ENCODE measurements at places on chromosomes 4 and X.
A peak's percentile ranks its signal among the peaks of the same experiment; 100 is the strongest.

DNA sequence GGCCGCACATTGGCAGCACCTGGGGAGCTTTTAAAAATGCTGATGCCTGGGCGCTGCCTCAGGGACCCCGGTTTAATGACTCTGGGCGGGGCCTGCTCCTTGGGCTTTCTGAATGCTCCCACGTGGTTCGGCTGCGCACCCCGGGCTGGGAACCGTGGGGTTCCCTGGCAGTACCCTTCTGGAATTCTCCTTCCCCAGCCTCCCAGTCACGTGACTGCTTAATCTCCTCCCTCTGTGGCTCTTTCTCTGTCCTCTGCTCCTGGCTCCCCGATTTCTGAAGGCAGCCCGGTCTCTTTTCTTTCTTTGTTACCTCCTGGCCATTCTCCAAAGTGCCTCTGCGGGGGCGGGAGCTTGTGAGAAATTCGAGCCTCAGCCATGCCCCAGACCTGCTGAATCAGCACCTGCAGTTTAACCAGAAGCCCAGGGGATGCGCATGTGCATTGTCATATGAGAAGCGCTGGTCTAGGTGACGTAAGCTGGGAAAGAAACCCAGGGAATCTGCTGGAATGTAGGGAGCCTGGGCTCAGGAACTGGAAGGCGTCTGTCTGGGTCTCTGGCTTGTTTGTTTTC lies 16.6 kb downstream of the CLCN4 start:
- DNase-seq = peak; percentile 21

DNA sequence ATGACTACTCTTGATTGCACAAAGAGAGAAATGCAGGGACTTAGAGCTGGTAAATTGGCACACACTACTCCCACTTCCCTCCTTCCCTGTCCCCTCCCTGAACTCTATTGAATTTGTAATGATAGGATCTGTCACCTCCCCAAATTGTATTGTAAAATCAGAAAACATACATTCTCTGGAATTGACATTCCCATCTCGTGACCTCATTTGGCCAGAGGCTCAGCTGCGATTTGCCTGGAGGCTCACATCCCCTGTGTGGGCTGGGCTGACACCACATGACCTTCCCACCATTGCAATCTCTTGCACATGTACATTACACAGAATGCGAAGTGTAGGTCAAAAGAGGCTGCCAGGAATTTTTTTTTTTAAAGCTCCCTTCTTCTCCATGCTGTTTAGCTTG lies 172.1 kb downstream of the MID1IP1 start:
- no peak for DNase-seq

- DNase-seq = no peak
Measured at GRCh38 chr4:26558166-26558895, 25.6 kb upstream of the TBC1D19 start.

GRCh38 chrX:55486736-55487135 lies 2.9 kb downstream of the USP51 start:
- no peak for DNase-seq

DNA sequence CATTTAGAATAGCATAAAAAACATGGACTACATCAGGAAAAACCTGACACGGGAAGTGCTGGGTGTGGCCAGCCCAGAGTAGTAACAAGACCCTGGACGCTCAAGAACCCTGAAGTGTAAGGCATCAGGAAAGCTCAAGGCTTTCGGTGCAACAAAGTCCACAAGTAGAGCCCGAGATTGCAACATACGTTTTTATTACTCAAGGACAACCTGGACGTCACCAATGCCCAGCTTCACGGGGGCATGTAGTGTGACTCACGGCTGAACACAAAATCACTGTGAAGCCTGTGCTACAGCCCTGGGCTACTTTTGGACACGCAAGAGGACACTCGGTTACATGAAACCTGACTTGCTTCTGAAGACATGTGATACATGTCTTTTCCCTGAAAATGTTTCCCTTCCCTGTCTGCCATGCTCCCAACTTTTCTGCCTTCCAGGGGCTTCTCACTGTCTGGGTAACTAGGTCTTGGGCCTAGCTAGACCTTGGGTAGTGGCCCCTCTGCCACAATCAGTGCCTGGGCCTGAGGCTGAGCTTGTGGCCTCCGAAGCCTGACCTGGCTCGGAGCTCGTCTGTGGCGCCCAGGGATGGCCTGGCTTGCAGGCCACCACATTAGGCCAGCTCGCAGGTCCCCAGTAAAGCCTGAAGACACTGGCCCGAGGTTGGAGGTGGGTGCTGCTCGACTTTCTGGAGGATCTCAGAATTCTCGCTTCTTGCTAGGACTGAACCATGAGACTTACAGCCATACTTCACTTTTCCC lies 9.2 kb downstream of the IRAK1 start:
- no peak for DNase-seq

GRCh38 chr4:178812866-178813265 lies 1370.6 kb upstream of the AGA start:
- no peak for DNase-seq

DNA sequence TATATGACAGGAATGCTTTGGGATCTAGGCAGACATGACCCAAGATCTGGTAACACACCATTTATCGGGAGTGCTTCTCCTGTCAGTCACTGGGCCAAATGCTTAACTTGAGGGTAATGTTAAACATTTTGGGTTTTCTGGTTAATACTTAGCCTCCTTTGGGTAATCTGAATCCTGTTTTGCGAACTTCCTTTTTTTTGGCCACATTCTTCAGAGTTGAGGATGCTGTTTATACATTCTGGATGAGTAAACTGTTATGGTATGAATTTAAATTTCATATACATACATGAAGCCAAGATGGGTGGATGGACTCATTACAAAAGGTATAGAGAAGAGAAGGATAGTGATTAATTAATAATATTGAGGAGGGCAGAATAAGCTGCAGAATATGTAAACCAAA lies 36.1 kb downstream of the MID1IP1 start:
- no peak for DNase-seq

GRCh38 chrX:131854581-131854980 lies 168.5 kb upstream of the STK26 start:
- no peak for DNase-seq

- peak; percentile 97 for DNase-seq
Measured at GRCh38 chr4:24382381-24382780, 202.0 kb downstream of the DHX15 start.

DNA sequence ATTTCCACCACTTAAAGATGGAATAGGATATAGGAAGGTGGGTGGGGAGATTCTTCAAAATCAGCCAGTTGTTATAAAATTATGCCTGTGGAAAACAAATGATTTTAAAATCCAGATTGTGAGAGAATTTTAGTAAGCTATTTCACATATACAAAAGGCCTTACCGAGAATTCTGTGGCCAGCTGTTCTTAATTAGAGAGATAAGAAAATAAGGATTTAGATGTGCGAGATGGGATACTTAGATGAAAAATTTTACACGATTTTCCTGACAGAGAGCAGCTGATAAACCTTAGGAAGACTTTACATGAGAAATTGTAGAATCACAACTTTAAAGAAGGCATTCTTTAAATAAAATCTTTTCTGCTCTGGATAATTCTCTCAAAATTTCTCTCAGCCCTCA lies 94.5 kb upstream of the IQCM start:
- DNase-seq = no peak

- DNase-seq = no peak
Measured at GRCh38 chr4:178789279-178789678, 1347.0 kb upstream of the AGA start.

GRCh38 chrX:46404774-46405173 lies 140.4 kb downstream of the ZNF674 start:
- DNase-seq = peak; percentile 68

DNA sequence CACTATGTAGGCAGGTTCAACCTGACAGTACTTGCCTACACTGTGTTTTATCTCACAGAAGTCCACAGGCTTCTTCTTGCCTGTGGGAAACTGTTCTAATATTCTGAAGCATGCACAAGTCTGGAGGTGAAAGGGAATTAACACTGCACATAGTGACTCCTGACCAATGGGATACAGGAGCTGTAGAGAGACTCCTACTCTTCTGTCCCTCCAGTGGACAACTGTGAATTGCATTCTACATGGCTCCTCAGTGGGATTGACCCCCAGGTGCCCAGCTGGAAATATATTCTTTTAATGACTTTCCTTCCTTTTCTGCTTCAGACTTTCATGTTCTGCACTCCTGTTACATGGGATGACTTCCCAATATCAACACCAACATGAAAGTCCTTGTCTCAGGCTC lies 8.2 kb upstream of the YIPF6 start:
- DNase-seq = peak; percentile 6

DNA sequence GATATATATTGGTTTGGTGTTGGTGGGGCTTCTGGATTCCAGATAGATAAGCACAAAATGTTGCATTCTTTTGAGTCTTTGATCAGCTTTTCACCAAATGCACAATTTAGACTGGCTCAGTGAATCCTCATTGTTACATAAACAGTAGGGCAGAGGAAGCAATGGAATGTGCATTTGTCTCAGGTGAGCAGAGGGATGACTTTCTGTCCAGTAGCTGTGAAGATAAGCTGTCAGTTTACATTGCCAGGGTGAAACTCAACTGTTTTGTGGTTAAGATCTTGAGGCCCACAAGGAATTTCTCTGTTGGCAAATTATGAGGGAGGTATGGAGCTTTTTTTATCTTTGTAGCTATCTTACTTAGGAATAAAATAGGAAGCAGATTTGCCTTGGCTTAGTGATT lies 168.0 kb downstream of the GALNTL6 start:
- no peak for DNase-seq

DNA sequence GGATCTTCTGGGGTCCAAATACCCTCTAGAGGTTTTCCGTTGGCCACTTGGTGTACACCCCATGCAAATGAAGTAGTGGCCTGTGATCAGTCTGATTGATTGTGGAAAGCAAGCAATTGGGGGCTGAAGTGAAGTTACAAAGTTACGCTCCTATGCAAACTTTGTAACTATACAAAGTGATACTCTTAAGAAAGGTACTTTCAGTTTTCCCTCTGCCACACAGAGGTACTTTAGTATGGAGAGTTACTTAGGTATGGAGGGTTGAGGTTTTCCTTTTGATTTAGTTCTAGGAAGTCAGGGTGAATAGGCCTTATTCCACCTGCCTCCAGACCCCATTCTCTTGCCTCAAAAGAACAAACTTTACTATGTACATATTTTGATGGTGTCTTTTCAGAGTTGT lies 28.7 kb downstream of the STAG2 start:
- no peak for DNase-seq

DNA sequence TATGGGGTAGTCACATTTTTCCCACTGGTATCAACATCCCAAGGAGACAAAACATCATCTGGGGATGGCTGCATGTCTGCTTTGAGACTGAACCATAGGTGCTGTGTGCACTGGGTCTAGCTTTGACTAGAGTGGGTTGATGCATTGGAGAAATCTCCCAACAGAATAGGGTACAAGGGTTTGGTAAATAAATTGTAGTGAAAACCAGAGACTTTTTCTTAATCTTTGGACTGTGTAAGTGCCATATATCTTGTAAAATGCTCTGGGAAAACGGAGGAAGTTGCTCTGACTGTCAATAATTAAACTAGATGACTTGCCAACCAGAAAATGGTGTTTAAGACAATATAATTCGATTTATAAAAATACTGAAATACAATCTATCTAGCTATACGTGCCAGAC lies 1064.0 kb upstream of the SLIT2 start:
- no peak for DNase-seq

DNA sequence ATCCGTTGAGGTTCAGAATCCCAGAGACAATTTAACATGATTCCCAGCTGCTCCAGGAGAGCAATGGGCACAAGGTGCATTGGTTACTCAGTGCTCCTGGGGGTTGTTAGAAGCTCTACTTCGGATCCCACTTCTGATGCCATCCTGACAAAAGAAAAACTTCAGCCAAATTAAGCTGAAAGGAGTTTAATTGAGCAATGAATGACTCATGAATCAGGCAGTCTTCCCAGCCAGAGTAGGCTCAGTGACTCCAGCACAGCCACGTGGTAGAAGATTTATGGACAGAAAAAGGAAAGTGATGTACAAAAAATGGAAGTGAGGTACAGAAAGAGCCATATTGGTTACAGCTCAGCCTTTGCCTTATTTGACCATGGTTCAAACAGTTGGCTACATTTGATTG lies 95.7 kb downstream of the PWWP3B start:
- DNase-seq = no peak

GRCh38 chr4:2583092-2583491 lies 46.6 kb downstream of the FAM193A start:
- DNase-seq = no peak

GRCh38 chrX:9765737-9766097 lies at the start of gene GPR143:
GPR143 (minus strand) TSS chrX:9765847; CDS start chrX:9765817, 30 bp downstream.
- DNase-seq = no peak

GRCh38 chr4:121778991-121779628 lies 14.1 kb upstream of the SMIM43 start:
- DNase-seq = no peak

DNA sequence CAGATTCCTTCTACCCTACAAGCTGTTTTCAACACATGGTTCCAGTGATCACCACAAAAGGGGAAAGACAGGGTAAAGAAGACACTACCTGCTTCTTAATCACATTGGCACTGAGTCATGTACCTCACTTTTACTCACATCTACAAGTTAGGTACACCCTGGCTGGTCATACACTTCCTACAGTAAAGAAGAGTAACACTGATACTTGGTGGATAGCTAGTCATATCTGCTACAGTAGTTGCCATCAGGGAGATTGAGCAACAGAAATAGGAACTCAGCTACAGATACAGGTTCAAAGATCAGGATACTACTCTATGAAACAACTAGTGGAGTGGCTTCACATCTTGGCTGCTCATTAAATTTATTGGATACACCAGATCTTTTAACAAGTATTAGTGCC lies 105.4 kb upstream of the DIAPH2 start:
- DNase-seq = no peak

GRCh38 chrX:82816562-82816961 lies 691.5 kb upstream of the POU3F4 start:
- DNase-seq = peak; percentile 24

- no peak for DNase-seq
Measured at GRCh38 chrX:2657532-2658113, 33.5 kb upstream of the CD99 start.

DNA sequence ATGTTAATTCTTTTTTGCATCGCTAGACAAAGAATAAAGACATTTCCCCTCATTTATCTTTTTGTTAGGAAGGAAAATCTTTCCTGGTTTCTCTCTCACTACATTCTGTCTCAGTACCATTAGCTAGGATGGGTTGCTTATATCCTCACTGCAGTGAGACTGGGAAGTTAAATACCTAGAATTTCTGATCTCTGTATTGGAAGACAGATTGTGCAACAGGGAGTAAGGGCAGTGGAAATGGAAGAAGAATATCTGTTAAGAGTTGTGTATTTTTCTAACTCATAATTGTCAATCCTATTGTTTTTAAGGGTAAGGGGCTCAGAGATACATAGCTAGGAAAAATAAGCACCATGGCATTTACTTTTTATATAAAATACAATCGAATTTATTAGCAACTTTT lies 19.6 kb downstream of the PTPN13 start:
- DNase-seq = no peak

DNA sequence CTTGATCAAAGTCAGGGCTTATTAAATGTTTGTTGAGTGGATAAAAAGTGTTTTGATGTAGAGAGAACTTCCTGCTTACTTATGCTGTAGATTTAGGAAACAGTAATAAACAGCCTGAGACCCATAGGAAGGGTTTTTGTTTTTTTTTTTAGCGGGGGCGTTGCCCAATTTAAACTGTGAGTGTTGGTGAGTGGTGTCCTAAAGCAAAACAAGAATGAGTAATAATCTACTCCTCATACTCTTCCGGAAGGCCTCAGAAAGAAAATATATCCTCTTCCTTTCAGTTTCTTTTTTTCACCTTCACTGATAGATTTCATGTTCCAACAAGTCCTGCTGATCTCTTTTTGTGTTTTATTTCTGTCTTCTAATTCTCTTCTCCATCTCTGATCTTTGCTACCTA lies 104.4 kb upstream of the SCML1 start:
- DNase-seq = no peak
